ENCODE measurements at places on chromosomes 13 and 19. TPM values are rescaled to one million over a fixed set of nuclear protein-coding genes. Genes with fewer than 3 reads are reported as not detected.

The SHISA2 gene
- not detected for total RNA-seq

The CDC42EP5 gene
- total RNA-seq = 18.2 TPM

The ZNF83 gene
- 46.2 TPM for total RNA-seq

- no peak for DNase-seq
Observed at GRCh38 chr13:51637852-51638215, 53.6 kb downstream of the WDFY2 start.

DNA sequence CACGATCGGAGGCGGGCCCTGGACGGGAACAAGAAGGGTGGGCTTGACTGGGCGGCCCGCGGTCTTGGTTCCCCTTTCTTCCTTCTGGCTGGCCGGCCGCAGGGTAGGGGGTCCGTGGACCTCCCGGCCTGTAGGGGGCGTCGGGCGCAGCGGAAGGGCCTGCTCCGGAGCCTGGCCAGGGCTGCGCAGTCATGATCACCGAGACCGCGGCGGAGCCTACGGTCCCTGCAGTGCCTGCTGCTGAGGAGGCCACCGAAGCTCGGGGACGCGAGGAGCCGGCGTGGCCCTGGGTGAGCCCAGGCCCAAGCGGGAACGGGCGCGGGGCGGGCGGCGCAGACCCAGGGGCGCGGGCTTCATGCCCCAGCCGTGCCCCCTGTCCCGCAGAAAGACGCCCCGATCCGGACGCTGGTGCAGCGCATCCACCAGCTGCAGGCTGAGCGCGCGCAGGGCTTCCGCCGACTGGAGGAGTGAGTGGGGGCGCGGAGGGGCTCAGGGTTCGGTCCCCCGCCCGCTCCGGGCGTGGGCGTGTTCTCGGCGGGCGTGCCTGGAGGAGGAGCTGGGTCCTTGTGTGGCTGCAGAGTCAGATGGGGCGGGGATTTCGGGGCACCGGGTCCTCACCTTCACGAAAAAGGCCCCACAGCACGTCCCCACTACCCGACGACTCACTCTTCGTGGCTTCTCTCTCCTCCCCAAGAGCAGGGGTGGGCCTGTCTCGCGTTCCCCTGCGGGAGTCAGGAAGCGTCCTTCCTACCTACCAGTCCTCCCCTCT, at the start of gene REX1BD:
Gene REX1BD, plus strand, starts transcription at position 188 of the 769 bp plus-strand sequence. Its CDS starts 4 bp downstream, at position 192.
- DNase-seq = peak; percentile 83

- no peak for DNase-seq
Observed at GRCh38 chr13:37686501-37686900, 87.9 kb upstream of the POSTN start.

- DNase-seq = no peak
Observed at GRCh38 chr19:16160445-16160942, 12.8 kb downstream of the CIB3 start.

The ZNF568 gene
- total RNA-seq = 7.0 TPM

DNA sequence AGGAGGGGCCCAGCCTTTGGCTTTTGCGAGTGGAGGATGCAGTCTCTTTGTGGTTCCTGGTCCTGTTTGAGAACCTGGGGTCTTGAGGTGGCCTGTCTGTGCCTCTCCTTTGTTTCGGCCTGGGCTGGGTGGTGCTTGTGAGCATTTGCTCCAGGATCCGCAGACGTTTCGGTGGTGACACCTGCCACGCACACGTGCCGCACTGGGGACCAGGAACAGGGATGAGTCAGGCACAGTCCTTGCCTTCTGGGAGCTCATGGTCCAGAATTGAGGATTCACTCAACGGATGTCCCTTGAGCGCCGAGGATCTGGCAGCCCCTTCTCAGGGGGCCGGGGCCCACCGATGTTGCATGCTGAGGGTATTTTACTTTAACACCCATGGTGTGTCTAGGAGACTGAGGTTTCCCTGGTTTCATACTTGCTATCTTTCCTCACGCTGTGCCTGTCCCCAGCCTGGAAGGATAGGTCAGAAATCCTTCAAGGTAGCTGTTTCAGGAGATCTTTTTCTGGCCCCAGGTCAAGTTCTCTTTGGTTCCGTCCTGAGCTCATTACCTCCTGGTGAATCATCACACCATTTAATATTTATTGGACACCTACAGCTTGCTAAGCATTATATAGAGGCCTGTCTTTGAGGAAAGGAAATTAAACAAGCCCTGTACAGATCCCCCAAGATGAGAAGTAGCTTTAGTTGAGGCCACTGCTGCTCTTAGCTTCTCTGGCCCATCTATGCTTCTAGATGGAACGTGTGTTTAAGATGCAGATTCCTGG, 5.1 kb downstream of the HDGFL2 start:
- DNase-seq = no peak
